ENCODE measurements at places on chromosomes 2 and 18. TPM values are rescaled to one million over a fixed set of nuclear protein-coding genes. Genes with fewer than 3 reads are reported as not detected.

CABLES1 gene
- 1.1 TPM for total RNA-seq

GPR39 gene
- 16.4 TPM for total RNA-seq

MRPL30 gene
- 47.9 TPM for total RNA-seq

SERPINB11 gene
- total RNA-seq, result not detected

SULT1C4 gene
- total RNA-seq, result not detected

CFAP210 gene
- total RNA-seq, result not detected

IL18R1 gene
- total RNA-seq, result 0.73 TPM

Measured in subcutaneous preadipocyte (primary cell).